ENCODE measurements at places on chromosomes 16 and 17. TPM values are rescaled to one million over a fixed set of nuclear protein-coding genes. Genes with fewer than 3 reads are reported as not detected.

CMTM4 gene
- total RNA-seq, result 64.4 TPM

DNA sequence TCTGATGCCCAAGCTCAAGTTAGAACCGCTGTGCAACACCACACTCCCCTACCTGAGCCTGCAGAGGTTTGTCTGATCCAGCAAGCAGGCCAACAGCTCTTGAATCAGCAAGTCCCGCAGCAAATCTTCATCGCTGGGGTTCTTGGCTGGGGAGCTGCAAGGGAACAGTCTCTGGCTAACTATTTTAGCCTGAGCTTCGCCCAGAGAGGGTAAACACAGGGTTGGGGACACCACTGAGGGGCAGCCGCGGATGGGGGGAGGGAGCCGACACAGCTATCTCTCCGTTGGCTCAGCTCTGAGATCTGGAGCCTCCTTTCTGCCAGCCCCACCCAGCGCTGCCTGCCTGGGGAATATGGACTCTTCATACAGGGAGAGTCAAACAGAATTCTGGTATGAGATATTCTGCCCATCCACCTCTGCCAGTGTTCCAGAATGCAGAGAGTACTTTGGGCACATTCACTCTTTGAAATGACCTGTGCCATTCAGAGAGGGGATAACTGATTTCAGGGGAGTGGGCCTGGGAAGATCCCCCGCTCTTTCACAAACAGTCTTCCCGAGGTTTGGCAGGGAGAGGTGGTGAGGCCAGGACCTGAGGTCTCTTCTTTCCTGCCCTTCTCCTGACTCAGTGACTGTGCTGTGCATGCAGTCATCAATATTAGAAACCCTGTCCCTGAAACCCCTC lies 7.4 kb downstream of the GIP start:
- peaks cover 9% of the 10 kb centered on the region for H3K4me1 ChIP-seq
- no peaks in the 10 kb centered on the region for H3K36me3 ChIP-seq
- H3K4me3 ChIP-seq, result peak overlapping the region; percentile 41
- peaks cover 19% of the 10 kb centered on the region for H3K27me3 ChIP-seq
- H3K27ac ChIP-seq, result no peak overlapping the region

KRT26 gene
- total RNA-seq, result not detected

PIPOX gene
- 3.1 TPM for total RNA-seq

SLC16A6 gene
- 0.67 TPM for total RNA-seq

CCDC154 gene
- 2.2 TPM for total RNA-seq

DNA sequence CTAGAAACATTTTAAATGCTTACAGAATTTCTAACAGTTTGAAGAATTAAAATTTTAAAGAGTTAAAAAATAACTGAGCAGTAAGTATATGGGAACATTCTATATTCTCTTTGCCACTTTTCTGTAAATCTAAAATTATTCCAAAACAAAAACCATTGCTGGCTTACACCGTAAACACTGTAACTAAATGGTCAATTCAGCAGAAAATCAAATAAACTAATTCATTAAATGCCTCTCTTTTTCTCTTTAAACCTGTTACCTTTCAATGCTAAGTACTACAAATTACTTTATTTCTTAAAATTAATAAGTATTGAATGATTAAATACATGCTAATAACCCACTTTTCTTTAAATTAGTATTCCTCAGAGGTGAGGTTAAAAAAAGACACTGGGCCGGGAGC lies 14.0 kb downstream of the TERB1 start:
- no peak overlapping the region for H3K27ac ChIP-seq
- no peak for DNase-seq
- H3K27me3 ChIP-seq, result peaks cover 9% of the 10 kb centered on the region
- H3K4me3 ChIP-seq, result no peak overlapping the region
- no peaks in the 10 kb centered on the region for H3K36me3 ChIP-seq
- H3K4me1 ChIP-seq, result no peaks in the 10 kb centered on the region

ABCA9 gene
- 0.19 TPM for total RNA-seq

- H3K4me1 ChIP-seq, result peaks cover 27% of the 10 kb centered on the region
- peaks cover 29% of the 10 kb centered on the region for H3K36me3 ChIP-seq
- no peak for DNase-seq
- H3K27ac ChIP-seq, result no peak overlapping the region
Observed at GRCh38 chr17:15464231-15464985, 3.0 kb downstream of the CDRT4 start.

DNA sequence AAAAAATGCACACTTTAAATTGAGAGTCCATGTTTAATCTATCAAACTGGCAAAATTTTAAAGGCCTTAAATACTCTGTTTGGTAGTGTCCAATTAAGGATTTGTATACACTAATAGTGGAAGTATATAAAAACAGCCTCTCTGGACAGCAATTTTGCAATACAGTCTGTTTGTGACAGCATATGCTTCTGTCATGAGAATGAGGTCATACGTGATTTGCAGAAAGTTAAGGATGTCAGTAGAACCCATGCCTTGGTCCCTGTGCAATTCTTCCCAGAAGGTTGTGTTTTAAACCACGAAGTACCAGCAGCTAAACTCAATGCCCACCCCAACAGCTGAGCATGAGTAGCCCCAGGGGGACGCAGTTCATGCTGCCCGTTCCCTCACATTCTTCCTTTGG lies 78.4 kb downstream of the AIPL1 start:
- no peak overlapping the region for H3K4me3 ChIP-seq
- H3K27ac ChIP-seq, result no peak overlapping the region
- H3K27me3 ChIP-seq, result no peaks in the 10 kb centered on the region
- H3K4me1 ChIP-seq, result peaks cover 4% of the 10 kb centered on the region

DNA sequence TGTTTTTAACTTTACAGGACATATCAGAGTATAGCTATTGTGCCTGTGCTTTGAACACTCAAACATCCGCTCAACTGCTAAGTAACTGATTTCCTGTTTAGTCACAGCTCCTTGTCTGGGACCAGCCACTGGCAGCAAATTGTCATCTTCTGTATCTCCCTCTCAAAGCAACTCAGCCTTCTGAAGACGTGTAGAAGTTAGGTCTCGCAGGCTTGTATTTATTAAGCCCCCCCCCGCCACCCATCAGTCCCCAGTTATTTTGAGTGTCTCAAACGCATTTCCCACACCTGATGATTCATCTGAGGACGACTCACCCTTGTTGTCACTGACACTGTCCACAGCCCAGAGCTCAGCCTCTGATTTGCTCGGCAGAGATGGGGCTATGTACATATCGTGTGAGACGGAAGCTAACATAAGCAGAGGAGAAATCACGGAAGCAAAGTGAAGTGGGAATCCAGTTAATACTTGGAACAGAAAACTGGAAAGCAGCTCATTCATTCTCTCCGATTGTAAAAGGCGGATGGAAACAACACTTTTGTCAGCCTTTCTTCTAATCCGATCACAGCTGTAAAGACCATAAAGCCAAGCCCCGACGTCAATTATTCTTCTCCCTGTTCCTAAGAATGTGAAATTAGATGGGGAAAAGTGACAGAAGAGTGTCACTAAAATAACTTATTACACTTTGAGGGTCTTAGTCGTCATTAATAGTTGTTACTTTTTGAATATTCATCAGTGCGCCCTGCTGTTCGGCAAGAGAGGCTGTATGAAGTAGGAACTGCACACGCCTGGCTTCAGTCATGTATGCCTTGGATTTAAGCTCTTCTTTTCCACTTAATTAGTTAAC lies 64.2 kb downstream of the PITPNC1 start:
- H3K27me3 ChIP-seq, result no peaks in the 10 kb centered on the region
- H3K27ac ChIP-seq, result peak overlapping the region; percentile 33
- DNase-seq, result no peak
- peaks cover 18% of the 10 kb centered on the region for H3K4me1 ChIP-seq
- H3K36me3 ChIP-seq, result no peaks in the 10 kb centered on the region

GRCh38 chr16:23434380-23434779 lies 18.6 kb downstream of the COG7 start:
- H3K4me1 ChIP-seq, result peaks cover 4% of the 10 kb centered on the region
- H3K27ac ChIP-seq, result no peak overlapping the region
- no peaks in the 10 kb centered on the region for H3K27me3 ChIP-seq

GRCh38 chr17:66054242-66054641 lies 137.7 kb downstream of the CEP112 start:
- no peak overlapping the region for H3K4me3 ChIP-seq
- H3K27ac ChIP-seq, result no peak overlapping the region

KCNJ2 gene
- 7.5 TPM for total RNA-seq

- H3K36me3 ChIP-seq, result no peaks in the 10 kb centered on the region
- no peak overlapping the region for H3K27ac ChIP-seq
Observed at GRCh38 chr16:55102531-55102930, 171.9 kb downstream of the IRX5 start.

All from type B pancreatic cell (in vitro differentiated cells).